ENCODE measurements at places on chromosomes 5 and 9.

DNA sequence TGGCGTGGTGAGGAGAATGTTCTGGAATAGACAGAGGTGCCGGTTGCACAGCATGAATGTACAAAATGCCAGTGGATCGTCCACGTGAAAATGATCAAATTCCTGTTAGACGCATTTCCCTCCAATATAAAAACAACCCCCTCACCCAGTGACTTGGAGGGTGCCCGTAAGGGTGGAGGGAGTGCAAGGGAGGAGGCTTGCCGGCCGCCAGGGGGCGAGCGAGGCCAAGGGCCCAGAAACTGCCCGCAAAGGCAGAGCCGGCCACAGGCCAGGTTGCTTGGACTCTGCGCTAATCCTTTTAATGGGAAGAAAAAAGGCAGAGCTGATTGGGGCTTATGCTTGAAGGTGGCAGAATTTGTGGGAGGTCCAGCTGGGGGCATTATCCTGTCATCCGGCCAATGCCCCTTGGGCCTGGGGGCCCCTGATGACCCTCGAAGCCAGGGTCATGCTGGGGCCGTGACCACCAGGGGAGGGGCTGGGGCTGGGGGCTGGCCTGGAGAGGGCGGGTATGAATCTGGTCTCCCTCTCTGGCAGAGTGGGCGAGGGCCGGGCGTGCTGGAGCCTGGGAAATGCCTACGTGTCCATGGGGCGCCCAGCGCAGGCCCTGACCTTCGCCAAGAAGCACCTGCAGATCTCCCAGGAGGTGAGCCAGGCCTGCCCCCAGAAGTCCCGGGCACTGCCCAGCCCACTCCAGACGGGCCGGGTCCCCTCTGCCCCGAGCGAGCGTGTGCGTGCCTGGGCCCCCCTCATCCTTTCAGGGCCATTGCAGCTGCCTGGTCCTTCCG, 12.0 kb downstream of the GPSM1 start:
- DNase-seq = peak; percentile 35

DNA sequence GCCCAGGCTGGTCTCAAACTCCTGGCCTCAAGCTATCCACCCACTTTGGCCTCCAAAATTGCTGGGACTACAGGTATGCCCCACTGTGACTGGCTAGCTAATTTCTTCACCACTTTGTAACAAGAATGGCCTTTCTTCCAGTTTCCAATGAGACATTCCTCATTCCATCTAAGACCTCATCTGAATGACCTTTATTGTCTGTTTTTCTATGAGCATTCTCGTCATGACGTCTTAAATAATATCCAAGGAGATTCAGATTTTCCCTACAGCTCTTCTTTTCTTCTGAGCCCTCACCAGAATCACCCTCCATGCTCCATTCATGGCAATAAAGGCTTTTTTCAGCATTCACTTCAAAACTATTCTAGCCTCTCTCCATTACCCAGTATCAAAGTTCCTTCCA, 30.2 kb upstream of the STK32A start:
- DNase-seq = no peak

GRCh38 chr5:1706428-1706827, 93.2 kb downstream of the MRPL36 start:
- DNase-seq = no peak

GRCh38 chr9:124010665-124011321, 775 bp upstream of the LHX2 start:
- no peak for DNase-seq

GRCh38 chr5:81422671-81423070, 28.7 kb upstream of the ACOT12 start:
- DNase-seq = peak; percentile 6

DNA sequence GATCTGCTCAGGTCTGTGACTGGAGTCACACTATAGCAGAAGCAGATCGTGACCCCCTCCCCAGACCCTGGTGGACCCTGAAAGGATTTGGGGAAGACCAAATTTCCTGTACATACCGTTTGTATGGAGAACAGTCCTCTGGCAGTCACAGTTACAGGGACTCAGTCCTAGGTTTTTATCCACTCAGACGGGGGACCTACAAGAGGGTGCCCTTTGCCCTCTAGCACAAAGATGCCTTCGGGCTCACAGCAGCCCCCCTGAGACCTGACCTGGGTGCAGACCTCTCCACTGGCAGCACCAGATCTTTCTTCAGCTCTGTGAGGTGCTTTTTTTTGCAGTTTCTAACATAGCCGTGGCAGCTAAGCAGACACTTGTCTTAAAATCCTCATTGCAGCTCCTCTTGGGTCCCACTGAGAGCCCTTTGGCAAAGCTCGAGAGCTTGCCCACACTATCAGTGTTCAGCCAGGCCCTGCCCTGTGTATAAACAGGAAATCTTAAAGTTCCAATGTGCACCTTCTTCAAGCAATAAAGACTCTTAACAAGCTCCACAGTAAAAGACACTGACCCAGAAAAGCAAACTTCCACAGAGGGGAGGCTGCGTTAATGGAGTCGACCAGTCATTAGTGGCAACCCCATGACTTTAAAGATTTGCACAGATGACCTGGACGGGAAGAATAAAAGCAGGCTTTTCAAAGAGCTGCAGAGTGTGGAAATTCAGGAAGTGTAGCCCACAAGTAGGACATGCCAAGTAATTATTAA, 71.8 kb upstream of the LHFPL2 start:
- no peak for DNase-seq

GRCh38 chr5:57718155-57718554, 235.5 kb upstream of the ACTBL2 start:
- no peak for DNase-seq

- DNase-seq = no peak
Observed at GRCh38 chr5:169592937-169593650, 9.5 kb downstream of the SPDL1 start.

DNA sequence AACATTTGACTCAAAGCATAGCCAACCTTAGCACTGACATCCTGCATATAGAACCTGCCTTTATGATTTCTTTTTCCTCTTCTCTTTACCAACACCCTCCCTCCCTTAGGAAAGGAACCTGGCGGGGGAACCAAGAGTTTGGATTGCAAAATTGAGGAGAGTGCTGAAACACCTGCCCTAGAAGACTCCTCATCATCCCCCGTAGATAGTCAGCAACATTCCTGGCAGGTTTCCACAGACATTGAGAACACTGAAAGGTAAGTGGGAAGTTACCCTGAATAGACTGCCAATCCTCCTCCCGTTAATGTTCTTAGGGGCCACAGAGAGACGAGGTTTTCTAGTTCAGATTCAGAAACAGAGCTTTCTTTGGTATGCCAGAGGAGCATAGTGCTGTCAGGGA, 88.8 kb downstream of the RGS7BP start:
- DNase-seq = no peak

- peak; percentile 63 for DNase-seq
Observed at GRCh38 chr5:111863801-111864200, 106.8 kb upstream of the NREP start.

GRCh38 chr9:24901319-24901718, 355.6 kb upstream of the IZUMO3 start:
- no peak for DNase-seq

DNA sequence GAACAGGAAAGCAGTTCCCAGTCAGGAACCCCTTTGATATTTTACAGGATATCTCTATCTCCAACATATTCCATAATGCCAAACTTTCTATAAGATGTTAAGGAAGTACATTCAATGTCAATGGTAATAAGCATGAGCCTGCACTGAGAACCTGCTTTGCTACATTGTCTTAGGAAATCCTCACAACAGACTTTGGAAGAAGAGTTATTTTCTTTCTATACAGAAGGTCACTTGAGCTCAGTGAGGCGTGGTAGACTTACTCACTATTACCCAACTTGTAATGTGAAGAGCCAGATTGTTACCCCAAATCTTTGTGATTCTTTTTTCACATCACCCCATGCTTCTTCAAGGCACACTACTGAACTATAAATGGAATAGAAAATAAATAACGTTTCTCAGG, 435.9 kb downstream of the DNAH5 start:
- DNase-seq = no peak

DNA sequence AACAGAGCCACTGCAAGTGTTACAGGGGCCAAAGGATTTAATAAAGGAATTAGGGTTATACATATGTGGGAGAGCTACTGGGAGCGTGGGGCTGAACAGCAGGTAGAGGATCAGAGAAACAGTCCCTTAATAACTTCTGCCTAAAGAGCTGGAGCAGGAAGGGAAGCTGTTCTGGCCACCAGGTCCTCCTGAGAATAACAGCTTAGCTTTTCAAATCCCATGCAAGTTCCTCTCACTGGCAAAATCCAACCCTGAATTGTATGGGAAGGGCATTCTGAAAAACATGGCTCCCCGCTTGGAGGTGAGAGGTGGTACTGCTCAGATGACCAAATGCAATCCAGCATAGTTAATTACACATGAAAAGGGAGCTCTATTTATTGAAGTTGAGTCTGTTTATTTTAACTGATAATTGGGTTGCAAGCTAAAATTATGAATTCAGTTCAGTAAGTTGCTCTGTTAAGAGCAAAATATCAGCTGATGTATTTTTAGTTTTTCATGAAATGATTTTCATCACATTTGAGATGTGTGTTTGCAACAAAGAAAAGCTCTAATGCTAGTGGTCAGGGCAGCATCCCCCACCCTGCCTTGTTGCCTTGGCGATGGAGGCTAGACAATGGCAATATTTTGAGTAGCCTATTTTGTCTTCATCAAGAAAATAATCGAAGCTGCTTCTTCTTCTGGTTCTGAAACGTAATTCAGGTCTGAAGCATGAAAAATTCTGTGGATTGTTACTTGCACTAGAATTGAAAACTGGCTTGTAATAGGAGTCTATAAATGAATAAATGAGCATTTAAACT, 58.4 kb upstream of the SH3GL2 start:
- DNase-seq = no peak

- DNase-seq = no peak
Observed at GRCh38 chr9:20220286-20220685, 402.0 kb downstream of the MLLT3 start.

- DNase-seq = no peak
Observed at GRCh38 chr5:104431981-104432380, 869.4 kb upstream of the NUDT12 start.

DNA sequence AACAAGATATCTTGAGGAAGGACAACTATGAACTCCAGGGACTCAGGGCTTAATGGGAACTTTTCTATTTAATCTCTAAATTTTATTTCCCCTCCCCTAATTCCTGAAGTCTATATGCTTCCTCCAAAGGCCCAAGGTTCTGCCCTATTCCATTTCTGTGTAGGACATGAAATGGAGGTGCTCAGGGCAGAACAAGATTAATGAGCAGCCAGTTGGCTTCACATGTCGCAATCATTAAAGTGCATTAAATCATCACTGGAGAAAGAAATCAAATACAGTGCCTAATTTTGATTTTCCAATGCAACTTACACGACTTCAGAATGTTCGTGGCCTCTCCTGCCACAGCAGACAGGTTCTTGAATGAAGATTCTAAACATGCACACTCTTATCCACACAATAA, 862.1 kb downstream of the PTPRD start:
- DNase-seq = no peak

DNA sequence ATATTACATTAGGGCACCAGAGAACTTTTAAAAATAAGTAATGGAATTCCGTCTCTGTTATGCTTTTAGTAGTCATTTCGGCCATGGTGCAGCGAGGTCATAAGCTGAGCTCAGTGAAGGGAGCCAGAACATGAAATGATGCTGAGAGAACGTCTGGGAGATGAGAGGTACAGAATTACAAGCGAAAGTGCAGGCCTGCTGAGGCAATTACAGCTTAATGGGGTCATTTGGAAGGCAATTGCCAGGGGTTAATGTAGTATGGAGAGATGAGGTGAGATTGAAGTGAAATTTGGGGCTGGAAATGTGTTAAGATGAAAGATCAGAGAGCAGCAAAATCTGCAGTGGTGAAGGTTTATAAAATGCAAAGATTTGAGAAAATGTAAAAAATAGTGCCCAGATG, 96.5 kb downstream of the PBX3 start:
- DNase-seq = no peak

GRCh38 chr5:146302406-146302805, 36.2 kb upstream of the POU4F3 start:
- DNase-seq = no peak

GRCh38 chr5:117859176-117859575, 1129.2 kb downstream of the DTWD2 start:
- DNase-seq = no peak

DNA sequence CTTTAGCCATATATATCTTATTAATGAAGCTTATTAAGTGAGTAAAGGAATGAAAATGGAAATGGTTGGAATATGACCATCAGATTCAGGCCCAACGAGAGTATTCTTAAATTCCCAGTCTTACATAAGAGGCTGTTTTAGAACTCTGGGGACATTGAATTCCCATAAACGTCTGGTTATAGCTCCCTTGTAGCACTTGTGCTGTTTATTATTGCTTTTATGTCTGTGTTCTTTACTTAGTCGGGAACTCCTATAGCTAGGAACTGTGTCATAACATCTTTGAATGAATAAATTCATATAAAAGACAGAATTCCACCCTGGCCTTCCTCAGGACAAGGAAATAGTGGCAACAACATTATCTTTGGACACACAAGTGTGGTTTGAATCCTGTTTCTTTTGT, 58.4 kb downstream of the SH3GL2 start:
- no peak for DNase-seq

DNA sequence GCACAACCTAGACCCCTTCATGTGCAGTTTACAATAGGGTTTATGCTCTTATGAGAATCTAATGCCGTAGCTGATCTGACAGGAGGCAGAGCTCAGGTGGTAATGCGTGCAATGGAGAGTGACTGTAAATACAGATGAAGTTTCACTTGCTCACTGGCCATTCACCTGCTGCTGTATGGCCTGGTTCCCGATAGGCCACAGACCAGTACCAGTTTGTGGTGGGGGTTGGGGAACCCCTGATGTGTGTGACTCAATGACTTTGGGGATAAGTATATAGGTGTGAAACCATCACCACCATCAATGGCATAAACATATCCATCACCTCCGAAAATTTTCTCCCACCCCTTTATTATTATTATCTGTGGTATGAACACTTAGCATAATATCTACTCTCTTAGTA, 42.1 kb downstream of the TLR4 start:
- no peak for DNase-seq

DNA sequence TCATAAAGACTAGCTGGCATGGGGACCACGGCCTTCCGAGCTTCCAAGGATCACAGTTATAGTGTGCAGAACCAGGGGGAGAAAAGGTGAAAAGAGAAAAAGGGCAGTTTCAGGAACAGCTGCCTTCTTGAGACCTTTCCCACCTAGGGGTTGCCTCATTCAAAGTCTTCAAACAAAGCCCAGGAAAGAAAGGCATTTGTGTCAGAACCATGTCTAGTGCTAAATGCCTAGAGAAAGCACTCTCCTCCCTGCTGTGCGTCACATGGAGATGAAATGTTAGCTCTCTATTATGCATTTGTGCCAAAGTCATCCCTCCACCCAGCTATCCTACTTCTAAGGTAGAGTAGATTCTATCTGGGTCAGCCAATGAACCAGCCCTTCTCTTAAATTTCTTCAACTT, 1037.3 kb upstream of the WWC1 start:
- DNase-seq = no peak

Measured in NCI-H226 (cell line).